ENCODE measurements at places on chromosomes 12 and 14.

GRCh38 chr12:39443081-39443928 is at the start of gene KIF21A:
KIF21A (minus strand) TSS chr12:39443120; CDS start chr12:39442970, 150 bp downstream.
- peak; percentile 91 for DNase-seq

DNA sequence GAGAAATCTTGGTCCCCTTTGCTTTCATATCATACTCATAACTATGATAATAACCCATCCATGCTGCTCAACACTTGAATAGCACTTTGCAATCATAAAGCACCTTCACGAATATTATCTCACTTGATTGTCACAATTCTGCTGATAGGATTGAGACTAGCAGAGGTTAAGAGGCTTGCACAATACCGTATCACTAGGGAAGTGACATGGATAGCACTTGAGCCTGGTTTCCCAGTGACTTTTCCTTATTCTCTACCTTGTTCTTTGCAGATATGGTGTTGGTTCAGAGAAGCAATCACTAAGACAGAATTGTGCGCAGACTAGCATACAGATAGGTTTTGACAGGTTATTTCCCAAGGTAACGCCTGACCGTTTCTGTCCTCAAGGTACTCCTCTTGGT is 186.6 kb upstream of the GZMB start:
- DNase-seq: no peak

- no peak for DNase-seq
Observed at GRCh38 chr12:72368719-72369422, 96.7 kb downstream of the TRHDE start.

DNA sequence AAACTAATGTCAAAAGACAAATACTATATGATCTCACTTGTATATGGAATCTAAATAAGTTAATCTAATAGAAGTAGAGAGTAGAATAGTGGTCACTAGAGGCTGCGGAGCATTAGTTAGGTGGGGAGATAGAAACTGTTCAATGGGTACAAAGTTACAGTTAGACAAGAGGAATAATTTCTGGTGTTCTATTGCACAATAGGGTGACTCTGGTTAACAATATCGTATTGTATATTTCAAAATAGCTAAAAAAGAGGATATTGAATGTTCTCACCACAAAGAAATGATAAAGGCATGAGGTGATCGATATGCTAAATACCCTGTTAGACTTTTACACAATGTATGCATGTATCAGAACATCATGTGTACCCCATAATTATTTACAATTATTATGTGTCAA is 42.9 kb downstream of the IGF1 start:
- no peak for DNase-seq

DNA sequence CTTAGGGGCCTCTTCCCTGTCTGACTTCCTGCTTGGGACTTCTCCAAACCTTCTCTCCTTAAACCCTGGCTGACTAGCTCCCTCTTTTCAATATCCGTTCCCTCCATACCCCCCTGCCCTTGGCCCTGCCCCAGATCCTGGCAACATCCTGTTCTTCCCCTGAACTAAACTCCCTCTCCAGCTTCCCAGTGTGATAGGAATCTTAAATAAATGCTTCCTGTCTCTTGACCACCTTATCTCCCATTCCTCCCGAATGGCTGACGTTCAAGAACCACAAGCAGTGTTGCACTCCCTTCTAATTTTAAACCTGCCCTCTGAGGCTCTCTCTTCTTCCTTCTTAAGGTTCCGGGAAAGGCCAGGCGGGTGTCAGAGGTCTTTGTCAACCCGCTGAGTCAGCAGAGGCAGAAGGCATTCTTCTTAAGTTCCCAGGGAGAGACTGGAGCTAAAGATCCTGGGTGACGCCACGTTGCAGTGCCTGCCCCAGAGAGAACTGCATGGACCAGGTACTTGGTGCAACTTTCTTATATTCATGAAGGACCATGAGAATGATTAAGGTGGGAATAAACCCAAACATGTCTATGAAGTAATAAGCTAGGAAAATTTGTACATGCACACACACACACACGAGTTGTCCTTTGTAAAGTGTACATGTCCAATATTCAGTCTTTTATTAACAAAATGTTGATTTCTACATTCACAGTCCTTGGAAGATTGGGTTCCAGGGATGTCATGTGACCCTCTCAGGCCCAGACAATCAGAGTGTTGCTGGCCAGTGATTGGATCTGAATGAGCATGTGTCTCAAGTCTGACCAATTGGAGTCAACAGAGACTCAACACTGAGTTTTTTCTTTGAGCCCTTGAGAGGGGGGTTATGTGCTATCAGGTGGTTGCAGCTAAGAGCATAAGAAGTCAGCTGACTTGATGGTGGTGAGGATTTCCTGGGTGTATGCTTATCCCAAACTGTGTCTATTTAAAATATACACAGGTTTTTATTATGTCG is 420.2 kb upstream of the TBX3 start:
- DNase-seq: no peak

GRCh38 chr14:101854366-101854765 is 92.9 kb downstream of the PPP2R5C start:
- no peak for DNase-seq

- peak; percentile 18 for DNase-seq
Observed at GRCh38 chr12:95546491-95546813, 4.8 kb downstream of the USP44 start.

DNA sequence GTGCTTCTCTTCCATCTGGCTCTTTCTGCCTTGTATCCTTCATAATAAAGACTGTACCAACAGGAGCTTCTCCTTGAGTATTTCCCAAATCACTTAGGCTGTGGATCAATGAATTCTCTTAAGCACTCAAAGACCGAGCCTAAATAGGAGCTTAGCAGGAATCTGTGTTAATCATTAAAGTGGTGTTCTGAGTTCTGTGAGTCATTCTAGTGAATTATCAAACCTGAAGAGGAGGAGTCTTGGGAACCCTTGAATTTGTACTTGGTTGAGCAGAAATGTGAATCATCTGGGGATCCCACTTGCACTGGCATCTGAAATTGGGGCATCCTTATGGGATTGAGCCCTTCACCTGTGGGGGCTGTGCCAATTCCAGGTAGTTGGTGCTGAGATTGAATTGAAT is 946.2 kb downstream of the BCL11B start:
- DNase-seq: no peak

DNA sequence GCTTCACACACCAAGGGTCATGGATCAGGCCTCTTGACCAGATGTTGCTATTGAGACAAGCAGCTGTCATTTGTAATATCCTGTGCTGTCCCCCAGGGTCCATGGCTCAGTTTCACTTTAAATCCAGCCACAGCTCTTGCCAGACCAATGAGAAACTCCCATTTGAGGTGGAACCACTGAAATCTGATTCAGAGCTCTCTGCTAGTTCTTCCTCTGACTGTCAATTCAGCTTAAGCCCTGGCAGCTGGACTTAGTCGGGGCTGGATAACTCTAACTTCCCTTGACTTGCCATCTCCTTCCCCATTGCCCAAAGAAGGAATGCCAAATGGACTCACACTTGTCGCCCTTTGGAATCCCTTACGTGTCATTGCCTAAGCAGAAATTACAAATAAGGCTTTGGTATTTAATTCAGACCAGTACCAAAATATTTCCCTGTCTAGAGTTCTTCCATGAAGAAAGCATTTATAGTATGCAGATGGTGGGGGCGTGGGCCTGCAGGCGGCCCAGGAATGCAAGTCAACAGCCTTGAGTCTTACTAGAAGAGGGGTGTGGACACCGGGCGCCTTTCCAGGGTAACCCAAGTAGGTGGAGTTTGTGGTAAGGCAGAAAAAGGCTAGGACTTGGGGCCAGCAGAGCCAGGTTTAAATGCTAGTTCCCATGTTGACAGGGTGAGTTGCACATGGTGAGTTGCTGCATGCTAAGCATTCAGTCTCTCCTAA is 96.9 kb upstream of the TMPO start:
- no peak for DNase-seq

DNA sequence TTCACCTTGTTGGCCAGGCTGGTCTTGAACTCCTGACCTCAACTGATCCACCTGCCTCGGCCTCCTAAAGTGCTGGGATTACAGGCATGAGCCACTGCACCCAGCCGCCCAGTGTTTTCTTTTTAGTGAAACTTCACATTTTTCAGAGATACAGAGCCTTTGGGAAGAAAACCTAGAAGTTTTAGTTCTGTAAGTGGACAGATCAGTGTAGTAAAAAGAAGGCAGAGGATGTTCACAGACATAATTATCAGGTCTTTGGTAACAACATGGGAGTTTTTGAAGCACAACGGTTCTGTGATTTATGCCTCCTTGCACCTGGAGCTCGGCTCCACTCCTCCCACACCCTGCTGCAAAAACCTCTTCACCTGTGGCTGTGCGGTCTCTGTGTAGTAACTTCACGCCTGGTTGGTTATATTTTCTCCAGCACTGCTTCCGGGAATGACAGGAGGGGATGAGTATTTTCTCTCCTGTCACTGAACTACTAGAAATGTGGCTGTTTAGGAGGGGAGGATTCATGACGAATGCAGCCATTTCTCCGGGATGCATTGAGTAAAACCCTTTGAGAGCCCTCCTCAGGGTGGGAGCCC is 67.0 kb downstream of the ARF6 start:
- no peak for DNase-seq

- no peak for DNase-seq
Observed at GRCh38 chr14:103317251-103317650, 16.8 kb upstream of the EIF5 start.

- no peak for DNase-seq
Observed at GRCh38 chr14:23387916-23388882, 11.4 kb downstream of the CMTM5 start.

DNA sequence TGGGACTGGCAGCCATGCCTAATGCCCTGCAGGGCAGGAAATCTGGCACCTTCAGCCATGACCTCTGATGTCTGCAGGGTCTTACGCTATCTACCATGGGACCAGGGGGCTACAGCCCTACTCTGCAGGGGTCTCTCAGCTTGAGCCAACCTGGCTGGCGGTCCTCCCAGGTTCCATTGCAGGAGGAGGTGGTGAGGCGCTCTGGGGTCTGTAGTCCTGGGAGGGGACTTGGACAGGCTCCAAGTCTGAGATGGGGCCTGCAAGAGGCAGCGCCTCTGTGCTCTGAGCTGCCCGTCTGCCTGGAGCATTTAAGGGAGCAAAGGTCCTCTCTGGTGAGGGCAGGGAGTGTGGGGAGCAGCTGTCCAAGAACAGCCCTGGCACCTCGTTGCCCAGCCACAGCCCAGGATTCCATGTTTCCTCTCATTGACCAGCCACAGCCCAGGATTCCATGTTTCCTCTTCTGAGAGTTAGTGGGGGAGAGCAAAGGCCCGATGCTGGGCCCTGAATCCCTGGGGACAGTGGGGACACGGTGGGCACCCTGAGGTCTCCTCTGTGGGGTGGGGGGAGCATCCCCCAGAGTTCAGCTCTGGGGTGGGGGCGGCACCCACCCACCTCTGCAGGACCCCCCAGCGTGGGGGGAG is 655 bp downstream of the PLD4 start:
- no peak for DNase-seq

DNA sequence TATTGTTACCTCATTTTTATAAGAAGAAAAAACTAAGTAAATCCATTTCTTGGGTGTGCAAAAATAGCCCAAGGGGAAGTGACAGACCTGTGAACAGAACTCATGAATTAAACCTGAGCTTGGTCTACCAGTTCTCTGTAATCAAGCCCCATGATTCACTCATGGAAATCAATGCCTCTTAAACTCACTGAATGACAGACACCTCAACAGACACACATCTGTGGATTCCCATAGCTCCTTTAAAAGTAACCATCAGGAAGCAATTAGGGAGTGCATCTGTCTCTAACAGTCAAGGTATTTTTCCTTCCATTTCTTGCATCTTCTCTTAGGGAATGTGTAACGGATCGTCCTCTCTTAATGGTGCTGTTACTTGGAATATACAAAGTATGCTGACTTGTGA is 215.0 kb upstream of the EEA1 start:
- no peak for DNase-seq

DNA sequence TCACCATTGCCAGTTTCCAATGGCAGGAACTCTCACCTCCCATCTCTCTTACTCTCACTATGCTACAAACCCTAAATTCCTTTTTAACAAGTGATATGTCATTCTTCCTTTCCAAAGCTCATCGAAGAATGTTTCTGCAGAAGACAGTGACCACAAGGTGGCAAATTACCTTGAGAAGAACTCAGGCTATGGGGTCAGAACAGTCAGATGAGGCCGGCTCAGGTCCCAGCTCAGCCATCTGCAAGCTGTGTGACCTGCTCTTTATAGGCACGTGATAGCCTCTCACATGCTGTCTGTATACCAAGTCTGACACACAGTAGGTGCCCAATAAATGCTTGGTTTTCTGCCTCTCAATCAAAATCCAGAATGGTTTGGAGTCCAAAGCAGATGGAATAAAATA is 80.7 kb downstream of the FOXN3 start:
- DNase-seq: no peak

DNA sequence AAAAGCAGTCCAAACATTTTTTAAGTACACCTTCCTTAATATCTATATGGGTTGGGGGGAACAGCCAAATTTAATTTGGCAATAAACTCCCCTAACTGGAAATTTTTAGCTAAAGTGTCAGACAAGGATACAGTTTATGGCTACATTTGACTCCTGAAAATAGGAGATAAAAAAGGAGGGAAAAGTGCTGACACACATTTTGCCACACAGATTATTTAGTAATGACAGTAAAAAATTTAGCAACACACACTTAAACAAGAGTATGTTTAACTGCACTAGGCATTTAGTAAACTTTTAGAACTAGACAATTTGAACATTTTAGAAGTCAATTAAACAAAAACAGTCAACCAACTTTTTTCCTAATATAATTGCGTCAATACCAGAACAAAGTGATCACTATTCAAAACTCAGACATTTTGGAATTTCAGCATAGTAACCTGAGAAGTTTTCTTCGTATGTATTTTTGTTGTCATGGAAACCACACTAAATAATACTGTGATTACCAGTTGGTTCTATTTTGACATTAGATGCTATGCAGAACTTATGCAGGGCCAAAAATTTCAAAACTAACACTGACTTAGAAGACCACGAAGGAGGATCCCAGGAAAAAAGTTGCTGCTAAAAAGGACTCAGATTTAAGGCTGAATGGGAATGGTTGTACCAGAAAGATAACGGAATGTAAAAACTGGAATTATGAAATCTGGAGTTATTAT is 13.4 kb downstream of the GMFB start:
- no peak for DNase-seq

Data from neuronal stem cell (in vitro differentiated cells).